Pancreas (tissue), 10 donors: ENCODE measurements at places on chromosomes 6 and 20.

- DNase-seq = no peak
Observed at GRCh38 chr6:85459224-85459901, 9.5 kb downstream of the NT5E start.

DNA sequence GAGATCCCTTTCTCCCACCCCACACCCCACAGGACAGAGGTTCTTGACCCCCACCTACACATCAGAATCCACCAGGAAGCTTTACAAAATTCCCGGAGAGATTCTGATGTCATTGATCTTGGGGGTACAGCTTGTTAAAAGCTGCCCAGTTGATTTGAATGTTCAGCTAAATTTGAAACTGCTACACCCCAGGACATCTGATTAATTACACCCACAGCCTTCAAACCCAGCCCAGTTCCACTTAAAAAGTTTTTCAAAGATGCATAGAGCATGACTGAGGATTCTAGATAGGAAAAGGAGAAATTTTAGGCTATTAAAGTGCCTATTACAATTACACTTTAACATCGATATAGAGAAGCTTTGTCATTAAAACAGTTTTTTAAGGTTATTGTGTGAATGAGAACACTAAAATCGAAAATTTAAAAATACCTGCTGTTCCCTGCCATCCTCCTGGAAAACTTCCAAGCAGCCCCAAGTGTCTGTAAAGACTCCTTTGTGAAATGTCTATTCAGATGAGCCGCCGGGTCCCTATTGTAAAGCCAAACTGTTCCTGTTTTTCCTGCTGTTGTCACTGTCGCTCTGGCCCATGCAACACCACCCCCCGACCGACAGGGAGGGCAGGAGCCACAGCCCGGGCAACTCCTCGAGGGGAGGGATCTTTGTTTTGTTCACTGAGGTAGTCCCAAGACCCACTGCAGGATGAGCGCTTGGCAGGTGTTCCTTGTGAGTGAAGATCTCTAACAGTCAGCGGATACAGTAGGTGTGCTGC, 132.5 kb upstream of the PHACTR3 start:
- no peak for DNase-seq

DNA sequence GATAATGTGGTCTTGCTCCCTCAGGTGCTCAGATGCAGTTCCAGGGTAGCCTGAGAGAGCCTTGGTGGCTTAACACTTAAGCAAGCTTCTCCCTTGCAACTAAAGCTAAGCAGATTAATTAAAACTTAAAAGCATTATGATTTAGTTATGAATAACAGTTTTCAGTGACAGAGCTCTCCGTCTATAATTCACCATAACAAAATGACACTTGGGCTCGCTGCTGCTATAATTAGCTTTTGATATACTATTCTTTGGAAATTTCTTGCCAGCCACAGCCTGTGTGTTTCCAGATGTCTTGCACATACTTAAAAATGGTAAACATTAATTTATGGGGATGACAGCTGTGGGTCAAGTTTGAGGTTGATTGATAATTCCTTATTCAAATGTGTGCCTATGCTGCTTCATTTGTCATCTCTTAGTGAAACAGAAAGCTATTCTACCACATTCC, 380.5 kb downstream of the TFAP2B start:
- no peak for DNase-seq

- no peak for DNase-seq
Observed at GRCh38 chr6:134984821-134985220, 34.9 kb upstream of the ALDH8A1 start.

GRCh38 chr6:79612918-79613317, 18.2 kb upstream of the SH3BGRL2 start:
- no peak for DNase-seq

DNA sequence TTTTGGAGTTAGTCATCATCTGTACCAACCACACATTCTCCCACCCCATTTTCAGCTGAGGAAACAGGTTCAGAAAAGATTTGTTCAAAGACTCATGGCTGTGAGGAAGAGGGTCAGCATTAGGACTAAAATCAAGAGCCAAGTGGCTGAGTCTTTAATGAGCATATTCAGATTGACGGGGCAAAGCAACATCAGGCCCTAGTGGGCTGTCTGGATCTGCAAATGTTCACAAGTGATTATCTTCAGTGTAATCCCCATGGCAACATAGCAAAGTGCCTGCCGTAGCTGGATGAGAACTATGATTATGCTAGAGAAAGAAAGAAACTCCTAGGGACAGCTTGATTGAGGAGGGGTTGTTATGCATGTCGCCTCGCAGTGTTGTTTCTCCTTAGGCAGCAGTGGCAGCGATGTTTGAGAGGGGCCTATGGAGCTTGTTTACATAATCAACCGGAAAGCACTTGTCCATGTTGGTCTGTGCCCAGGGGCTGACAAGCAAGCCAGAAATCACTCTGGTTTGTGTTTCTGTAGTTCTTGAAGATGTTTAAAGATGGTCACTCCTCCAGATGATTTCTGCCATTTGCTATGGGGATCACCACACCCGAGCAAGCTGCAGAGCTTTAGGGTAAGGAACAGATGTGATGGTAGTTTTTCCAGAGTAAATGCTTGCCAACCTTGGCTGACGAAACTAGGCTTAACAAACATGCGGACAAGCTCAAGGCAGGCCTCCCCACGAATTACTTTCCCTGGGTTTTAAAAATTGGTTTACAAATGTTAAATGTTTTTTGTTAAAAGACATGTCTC, 124.3 kb upstream of the MLIP start:
- no peak for DNase-seq

- no peak for DNase-seq
Observed at GRCh38 chr20:24423390-24424313, 45.8 kb upstream of the SYNDIG1 start.

GRCh38 chr6:144652292-144652891, 367.3 kb downstream of the UTRN start:
- DNase-seq = no peak
